ENCODE measurements at places on chromosomes 3 and 15. TPM values are rescaled to one million over a fixed set of nuclear protein-coding genes. Genes with fewer than 3 reads are reported as not detected.

FXR1 gene
- total RNA-seq: 231 TPM

ISLR2 gene
- 0.60 TPM for total RNA-seq

MKRN2OS gene
- not detected for total RNA-seq

PPP1R14D gene
- total RNA-seq: not detected

CILP gene
- total RNA-seq: 0.59 TPM

HEG1 gene
- total RNA-seq: 282 TPM

FMN1 gene
- under 0.01 TPM for total RNA-seq

FGF12 gene
- not detected for total RNA-seq

MUSTN1 gene
- not detected for total RNA-seq

OR5H15 gene
- not detected for total RNA-seq

TTC21A gene
- total RNA-seq: 3.5 TPM

TM6SF1 gene
- total RNA-seq: 2.5 TPM

CHRNA7 gene
- not detected for total RNA-seq

SH2D7 gene
- not detected for total RNA-seq

FBXL22 gene
- total RNA-seq: 0.59 TPM

LNP1 gene
- total RNA-seq: 3.3 TPM

RBP2 gene
- total RNA-seq: not detected

GP5 gene
- 0.14 TPM for total RNA-seq

ARGFX gene
- not detected for total RNA-seq

NMB gene
- 2.1 TPM for total RNA-seq
